RKO (cell line): ENCODE measurements at places on chromosomes 6 and 20.

GRCh38 chr20:25279403-25279802 is 31.5 kb downstream of the PYGB start:
- no peak for DNase-seq

- no peak for DNase-seq
Observed at GRCh38 chr20:34978092-34978744, 22.6 kb downstream of the MYH7B start.

- no peak for DNase-seq
Observed at GRCh38 chr6:37643851-37644672, 53.6 kb downstream of the MDGA1 start.

GRCh38 chr6:78868116-78868515 is 765 bp downstream of the IRAK1BP1 start:
- DNase-seq, result peak; percentile 50

DNA sequence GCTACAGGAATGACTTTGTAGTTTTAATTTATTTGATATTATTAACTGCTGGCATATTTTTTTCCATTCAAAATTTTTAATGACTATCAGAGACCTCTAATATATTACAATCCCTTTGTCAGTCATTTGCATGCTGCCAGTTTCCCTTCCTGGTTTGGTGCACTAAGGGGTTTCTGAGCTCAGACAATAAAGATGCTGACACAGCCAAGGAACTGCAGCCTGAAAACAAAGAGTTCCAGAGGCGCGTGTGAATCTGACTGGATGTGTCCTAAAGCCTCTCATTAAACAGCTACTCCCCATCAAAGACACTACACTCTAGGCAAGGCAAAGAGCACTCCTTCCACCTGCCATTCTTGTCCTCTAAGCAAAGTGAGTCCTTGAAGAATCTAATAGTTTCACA is 116.8 kb upstream of the DST start:
- no peak for DNase-seq

GRCh38 chr6:1916334-1917070 is 306.8 kb downstream of the FOXC1 start:
- DNase-seq, result no peak

DNA sequence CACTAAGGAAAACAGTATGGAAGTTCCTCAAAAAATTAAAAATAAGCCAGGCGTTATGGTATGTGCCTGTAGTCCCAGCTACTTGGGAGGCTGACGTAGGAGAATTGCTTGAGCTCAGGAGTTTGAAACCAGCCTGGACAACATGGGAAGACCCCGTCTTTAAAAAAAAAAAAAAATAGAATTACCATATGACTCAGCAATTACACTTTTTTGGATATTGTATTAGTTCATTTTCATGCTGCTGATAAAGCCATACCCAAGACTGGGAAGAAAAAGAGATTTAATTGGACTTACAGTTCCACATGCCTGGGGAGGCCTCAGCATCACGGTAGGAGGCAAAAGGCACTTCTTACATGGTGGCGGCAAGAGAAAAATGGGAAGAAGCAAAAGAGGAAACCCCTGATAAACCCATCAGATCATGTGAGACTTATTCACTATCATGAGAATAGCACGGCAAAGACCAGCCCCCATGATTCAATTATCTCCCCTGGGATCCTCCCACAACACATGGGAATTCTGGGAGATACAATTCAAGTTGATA is 10.8 kb upstream of the SMIM29 start:
- DNase-seq, result no peak

GRCh38 chr20:17878912-17879602 is 89.5 kb downstream of the SNX5 start:
- no peak for DNase-seq

GRCh38 chr20:48026981-48027592 is 241.8 kb upstream of the SULF2 start:
- no peak for DNase-seq
